Esophagus squamous epithelium (tissue), 5 donors: ENCODE measurements at places on chromosomes 13 and 19.

DNA sequence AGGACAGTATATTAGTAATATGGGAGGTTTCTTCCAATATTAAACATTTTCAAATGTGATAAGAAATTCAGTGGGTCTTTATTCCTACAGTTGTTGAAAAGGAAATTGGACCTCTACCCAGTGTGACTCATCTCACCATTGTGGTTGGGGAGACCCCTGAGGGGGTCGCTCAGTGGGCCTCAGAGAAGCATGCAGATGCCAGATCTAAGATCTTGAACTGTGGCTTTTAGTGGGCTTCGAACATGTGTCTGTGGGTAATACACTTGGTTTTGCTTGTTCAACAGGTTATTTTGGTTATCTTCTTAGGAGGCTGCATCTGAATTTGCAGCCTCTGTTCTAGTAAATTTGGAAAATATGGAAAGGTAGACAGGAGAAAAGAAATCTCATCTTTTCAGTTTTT lies 132.3 kb downstream of the PCCA start:
- DNase-seq: no peak

- no peak for DNase-seq
Observed at GRCh38 chr19:934197-934840, 8.5 kb downstream of the ARID3A start.

GRCh38 chr13:110371550-110372465 lies 64.7 kb downstream of the COL4A2 start:
- no peak for DNase-seq

- no peak for DNase-seq
Observed at GRCh38 chr13:93116809-93117208, 109.8 kb upstream of the GPC6 start.

GRCh38 chr19:50912727-50913716 lies 1.8 kb upstream of the KLK4 start:
- DNase-seq: no peak

- DNase-seq: no peak
Observed at GRCh38 chr19:57905258-57905657, 11.1 kb downstream of the ZNF417 start.

- no peak for DNase-seq
Observed at GRCh38 chr13:92196591-92197256, 798.3 kb downstream of the GPC5 start.

DNA sequence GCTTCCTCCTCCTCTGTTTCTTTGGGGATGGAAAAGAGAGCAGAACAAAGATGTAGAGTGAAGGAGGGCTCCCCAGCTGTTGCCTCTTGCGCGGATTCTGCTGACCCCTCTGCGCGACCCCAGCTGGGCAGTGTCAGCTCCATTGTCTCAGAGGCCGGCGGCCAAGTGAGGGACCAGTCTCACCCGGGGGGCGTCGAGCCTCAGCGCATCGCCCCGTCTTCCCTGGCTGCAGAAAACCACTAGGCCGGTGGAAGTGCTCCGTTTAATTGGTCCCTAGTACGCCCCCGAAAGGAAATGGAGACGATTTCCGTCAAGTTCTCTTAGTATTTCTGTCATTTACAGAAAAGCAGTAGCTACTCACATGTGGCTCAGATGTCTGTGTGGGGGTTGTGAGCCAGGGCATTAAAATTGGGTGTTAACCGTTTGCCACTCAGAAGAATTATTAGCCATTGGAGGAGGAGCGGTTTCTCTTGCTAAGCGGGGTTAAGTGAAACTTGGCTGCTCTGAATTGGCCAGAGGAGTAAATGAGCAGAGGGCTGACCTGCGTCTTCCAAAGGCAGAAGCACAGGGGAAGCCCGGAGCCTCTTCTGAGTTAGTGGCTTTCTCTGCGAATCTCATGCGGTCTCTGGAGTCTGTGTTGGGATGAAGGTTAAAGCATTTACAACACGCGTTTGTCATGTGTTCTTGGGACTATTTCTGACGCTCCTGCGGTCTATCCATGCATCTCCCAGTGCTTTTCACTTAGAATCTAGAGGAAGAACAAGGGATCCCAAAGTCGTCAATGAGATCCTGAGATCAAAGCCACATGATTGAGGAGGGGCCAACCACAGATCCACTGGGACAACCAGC lies 132.8 kb upstream of the MYO16 start:
- DNase-seq: no peak

- no peak for DNase-seq
Observed at GRCh38 chr19:47781590-47782262, 3.2 kb downstream of the SELENOW start.

DNA sequence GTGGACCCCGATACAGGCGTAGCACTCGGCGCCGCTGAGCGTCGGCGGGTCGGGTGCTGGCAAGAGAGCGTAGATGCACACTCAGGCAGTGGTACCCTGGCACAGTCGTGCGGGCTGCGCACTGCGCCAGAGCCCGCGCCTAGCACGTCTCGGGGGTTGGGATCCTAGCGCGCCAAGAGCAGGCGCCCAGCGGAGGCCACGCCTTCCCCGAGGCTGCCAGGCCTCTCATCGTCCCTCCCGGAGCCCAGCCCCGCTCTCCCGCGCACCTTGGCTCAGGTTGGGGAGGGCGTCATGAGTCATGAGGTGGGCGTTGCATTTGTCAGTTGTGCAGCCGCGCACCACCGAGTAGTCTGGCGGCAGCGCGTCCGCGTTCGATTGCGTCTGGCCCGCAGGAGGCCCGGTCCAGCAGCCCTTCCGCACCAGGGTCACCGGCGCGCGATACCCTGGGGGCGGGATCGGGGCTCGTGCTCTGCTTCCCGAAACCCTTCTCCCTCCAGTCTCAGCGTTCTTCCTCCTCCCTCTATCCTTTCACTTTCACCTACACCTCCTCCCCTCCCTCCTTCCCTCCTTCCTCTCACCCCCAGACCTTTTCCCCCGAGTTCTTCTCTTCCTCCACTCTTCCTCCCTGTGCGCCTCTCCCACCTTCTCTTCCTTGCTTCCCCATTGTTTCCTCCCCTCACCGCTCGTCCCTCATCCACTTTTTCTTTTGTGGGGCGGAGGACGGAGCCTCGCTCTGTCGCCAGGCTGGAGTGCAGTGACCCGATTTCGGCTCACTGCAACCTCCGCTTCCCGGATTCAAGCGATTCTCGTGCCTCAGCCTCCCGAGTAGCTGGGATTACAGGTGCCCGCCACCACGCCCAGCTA lies 3.5 kb downstream of the LYPD5 start:
- no peak for DNase-seq

- no peak for DNase-seq
Observed at GRCh38 chr13:41231786-41232185, 31.6 kb downstream of the MTRF1 start.

DNA sequence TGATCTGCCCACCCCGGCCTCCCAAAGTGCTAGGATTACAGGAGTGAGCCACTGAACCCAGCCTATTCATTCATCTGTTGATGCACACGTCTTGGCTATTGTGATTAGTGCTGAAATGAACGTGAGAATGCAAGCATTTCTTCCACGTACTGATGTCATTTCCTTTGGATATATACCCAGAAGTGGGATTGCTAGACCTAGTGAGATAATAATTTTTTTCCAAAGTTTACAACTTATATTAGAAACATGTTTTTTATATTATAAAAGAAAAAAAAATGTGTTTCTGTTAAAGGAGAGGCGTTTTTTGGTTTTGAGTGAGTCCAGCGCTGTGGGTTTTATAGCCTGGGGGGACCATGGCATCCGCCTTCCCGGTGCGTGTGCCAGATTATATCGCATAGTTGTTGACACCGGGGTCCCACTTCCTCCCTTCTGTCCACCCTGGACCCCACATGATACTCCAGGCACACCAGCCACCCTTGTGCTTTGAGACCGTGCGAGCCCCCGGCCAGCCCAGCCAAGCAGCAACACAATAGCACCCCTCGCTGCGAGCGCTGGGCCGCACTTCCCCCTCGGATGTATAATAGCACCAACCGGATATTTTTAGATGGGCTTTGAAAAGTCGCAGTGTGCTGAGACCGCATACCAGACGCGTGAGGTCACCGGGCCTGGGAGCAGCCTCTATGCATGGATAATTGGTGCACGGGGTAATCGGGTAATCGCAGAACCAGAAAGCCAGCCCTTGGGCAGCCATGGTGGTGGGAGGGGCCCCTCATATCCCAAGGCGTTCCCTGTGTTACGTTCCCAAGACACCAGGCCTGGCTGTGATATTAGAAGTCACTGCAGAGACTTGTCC lies 59.6 kb downstream of the MYO9B start:
- peak; percentile 42 for DNase-seq

- no peak for DNase-seq
Observed at GRCh38 chr13:95245071-95245470, 56.2 kb downstream of the ABCC4 start.

GRCh38 chr13:36414461-36414860 lies 17.8 kb upstream of the CCNA1 start:
- no peak for DNase-seq

GRCh38 chr13:33582121-33582520 lies 235.8 kb upstream of the RFC3 start:
- no peak for DNase-seq

DNA sequence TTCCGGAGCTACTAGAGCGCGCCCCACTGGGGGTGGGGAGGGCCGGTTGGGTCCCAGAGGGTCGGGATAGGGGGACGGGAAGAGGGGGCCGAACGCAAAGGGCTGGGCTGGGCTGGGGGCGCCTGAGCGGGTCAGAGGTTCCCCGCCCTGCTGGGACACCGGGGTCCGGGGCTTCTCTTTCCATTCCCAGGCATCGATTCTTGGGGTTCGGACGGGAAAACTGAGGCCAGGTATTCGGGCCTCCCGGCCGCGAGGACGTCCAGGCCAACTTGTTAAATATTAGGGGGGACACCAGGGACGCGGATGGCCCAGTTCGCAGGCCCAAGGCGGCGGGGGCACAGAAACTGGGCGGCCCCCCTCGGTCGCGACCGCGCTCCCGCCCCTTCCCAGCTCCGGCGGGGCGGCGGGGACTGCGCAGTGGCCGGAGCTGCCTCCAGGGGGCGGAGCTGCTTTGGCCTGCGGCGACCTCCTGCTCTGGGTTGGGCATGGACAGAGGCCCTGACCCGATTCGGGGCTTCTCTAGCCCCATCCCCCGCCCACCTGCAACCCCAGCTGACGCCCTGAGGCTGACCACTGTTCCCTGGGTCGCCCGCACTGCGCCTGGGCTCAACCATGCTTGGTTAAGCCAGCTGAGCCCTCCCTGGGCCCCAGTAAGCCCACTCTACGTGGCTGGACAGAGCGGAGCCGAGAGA lies 1.2 kb upstream of the KLF16 start:
- no peak for DNase-seq

DNA sequence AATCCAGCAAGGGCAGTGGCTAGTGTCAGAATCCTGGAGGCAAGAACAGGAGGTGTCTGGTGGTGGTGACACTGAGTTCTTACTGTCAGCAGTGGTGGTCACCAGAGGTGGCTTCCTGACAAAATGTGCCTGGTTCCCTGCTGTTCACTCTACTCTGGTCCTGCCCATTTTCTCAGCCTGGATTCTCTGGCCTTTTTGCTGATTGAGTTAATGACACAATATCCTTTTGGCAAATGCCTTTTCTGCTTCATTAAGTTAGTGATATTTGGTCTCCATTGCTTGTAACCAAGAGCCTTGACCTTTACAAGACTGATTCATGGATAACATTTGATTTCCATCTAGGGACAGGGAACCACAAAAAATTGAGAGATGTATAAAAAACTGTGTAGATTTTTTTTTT lies 51.1 kb downstream of the RFC3 start:
- DNase-seq: no peak

GRCh38 chr13:110676595-110677587 lies 29.0 kb downstream of the CARS2 start:
- DNase-seq: no peak

- no peak for DNase-seq
Observed at GRCh38 chr19:55486043-55486970, 1.3 kb downstream of the NAT14 start.

GRCh38 chr19:29400917-29401711 lies 124.7 kb upstream of the VSTM2B start:
- no peak for DNase-seq

DNA sequence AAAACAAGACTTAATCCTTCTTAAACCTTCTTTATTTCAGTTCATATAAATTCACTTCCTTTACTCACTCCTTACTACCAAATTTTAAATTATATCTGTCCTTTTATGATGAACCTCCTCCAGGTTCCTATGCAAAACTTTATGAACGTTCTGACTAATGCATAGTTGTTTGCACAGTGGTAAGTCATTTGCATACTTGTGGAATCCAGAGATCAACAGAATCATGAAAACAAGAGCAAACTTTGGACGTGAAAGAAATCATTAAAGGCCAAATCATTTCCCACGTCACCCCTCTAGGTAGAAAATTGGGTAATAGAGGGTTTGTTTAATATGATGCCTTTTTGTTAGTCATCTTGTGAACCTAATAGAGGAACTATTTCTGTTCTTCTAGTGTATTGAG lies 32.3 kb upstream of the MYCBP2 start:
- no peak for DNase-seq

DNA sequence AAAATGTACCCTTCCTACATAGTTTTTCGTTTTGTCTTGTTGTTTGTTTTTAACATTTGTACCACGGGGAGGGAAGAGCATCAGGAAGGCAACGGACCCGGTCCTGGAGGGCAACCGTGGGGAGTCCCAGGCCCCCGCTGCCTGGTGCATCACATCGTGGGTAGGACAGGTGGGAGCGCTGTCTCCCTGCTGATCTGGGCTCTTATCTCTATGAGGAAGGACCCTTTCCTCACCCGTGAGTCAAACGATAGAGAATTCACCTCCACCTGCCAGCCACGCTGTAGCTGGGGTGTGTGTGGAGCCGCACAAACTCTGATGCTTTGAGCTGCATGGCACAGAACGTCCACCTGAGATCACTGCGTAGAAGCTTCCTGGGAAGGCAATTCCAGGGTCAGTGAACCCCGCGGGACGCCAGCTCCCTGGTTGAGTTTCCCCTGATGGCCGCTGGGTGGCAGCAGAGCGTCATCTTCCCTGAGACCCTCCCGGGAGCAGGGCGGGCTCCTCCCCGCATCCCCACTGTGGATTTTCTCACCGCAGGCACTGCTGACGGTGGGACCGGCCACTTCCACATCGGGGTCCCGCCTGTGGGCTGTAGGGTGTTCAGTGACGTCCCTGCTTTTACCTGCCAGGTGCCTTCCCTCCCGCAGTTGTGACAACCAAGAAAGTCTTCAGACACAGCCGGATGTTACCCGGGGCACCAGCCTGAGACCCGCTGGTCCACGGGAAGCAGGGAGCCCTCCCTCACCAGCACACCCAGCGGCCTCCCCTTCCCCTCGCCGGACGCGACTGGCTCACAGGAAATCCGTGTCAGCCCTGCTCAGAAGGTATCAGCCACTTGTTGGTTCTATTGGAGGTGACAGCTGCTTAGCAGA lies 54.7 kb downstream of the ZNF787 start:
- DNase-seq: no peak

DNA sequence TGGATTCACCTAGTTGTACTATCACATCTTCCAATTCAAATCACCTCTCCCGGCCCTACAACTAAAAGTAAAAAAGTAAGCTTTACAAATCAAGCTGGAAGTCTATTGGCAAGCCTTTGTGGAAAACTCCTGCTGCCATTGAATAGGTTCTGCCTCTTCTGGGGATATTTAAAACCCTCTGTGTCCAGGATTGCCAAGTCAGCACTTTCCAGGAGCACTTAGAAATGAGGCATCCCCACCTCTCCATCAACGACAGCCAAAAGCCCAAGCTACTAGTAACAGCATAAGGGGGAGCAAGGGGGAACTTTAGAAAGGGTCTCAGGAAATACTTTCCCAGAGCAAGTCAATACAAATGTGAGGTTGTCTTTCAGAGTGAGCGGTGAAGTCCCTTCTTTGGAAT lies 85.0 kb upstream of the OBI1 start:
- no peak for DNase-seq

GRCh38 chr19:55459950-55460657 lies 1.3 kb downstream of the ISOC2 start:
- DNase-seq: no peak

GRCh38 chr13:45782327-45783045 lies 69.1 kb downstream of the SIAH3 start:
- no peak for DNase-seq

GRCh38 chr13:44342741-44343140 lies 30.9 kb upstream of the SERP2 start:
- DNase-seq: no peak
